ENCODE measurements at places on chromosomes 16 and 17.

- peak; percentile 23 for DNase-seq
These were observed 146.6 kb downstream of the USP22 start for GRCh38 chr17:20896153-20896649.

DNA sequence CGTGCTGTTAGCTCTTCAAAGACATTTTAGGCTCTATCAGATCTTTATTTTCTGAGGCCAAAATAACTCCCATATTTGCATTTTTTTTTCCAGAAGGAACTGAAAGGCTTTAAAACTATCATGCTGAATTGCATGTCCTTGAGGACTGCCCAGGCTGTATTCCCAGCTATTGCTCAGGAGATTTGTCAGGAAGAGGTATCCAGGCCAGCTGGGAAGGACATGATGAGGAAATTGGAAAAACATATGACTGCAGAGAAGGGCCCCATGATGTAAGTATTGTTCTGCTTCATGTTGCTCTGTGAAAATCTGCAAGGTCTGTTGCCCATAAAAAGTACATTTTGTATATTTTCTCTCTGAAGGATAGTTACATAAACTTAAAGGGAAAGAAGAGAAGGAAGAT is 5.7 kb downstream of the CDC6 start:
- no peak for DNase-seq

GRCh38 chr16:381012-381788 is 578 bp downstream of the PGAP6 start:
- DNase-seq: no peak

GRCh38 chr16:49839017-49839825 is 16.7 kb downstream of the ZNF423 start:
- no peak for DNase-seq

- DNase-seq: peak; percentile 48
These were observed 1.8 kb downstream of the ZBTB4 start for GRCh38 chr17:7477392-7478275.

GRCh38 chr16:3189869-3190268 is 1.9 kb downstream of the OR1F1 start:
- DNase-seq: no peak

DNA sequence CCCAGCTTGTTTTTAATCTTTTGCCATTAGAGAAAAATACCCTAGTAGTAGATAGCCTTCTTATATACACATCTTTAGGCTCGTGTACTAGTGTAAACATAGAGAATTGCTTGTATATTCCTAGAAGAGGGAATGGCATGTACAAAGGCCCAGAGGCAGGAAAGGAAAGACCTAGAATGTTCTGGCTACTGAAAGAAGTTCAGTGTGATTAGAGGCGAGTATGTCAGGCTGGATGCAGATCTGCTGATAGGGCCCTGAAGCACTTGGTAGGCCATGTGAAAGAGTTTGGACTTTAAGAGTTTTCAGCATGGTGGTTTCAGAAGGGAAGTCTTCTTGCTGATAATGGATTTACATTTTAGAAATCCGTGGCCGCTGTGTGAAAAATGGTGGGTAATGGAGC is 17.4 kb downstream of the CTCF start:
- DNase-seq: no peak

DNA sequence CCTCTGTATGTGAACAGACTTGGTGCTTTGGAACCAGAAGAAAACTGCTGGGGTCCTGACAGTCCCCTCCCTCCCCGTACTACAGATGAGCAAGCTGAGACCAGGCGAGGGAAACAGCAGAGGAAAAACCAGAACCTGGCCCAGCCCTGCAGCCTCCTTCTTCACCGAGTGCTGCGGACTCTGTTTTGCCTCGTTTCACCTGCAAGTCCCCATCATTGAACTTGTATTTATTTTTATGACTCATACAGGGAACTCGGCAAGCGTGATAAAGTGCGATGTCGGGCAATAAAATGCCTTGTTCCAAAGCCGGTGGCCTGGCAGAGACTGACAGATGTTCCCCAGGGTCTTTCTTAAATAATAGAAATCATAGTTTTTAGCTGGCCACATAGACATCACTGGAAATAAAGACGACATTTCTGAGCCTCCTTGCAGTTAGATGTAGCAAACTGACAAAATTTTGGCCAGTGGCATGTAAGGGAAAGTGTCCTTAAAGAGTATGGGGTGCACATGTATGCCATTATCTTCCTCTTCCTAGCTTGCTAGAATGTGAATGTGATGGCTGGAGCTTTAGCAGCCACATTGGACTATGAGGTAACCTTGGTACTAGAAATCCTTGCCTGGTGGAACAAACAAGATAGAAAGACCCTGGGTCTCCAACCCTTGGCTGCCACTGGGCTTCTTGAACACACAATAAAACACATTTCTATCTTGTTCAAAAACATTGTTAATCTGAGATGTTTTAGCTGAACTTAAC is 128.6 kb downstream of the IRF8 start:
- DNase-seq: no peak

DNA sequence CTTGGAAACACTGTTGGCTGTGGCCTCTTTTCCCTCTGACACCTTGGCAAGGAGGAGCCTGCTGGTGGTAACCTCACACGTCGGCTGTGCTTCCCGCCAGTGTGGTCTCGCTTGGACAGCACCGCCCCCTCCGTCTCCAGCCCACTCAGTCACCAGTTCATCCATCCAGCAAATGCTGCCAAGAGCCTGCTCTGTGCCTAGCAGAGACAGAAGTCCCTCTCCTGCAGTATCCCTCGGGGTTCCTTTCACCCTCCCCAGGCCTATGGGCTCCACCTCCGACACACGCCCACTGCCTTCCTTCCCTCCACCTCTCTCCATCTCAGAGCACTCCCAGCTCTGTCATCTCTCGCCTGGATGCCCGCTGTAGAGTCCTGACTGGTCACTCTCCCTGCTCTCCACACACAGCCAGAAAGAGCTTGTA is 12.3 kb downstream of the CACNG4 start:
- DNase-seq: no peak

DNA sequence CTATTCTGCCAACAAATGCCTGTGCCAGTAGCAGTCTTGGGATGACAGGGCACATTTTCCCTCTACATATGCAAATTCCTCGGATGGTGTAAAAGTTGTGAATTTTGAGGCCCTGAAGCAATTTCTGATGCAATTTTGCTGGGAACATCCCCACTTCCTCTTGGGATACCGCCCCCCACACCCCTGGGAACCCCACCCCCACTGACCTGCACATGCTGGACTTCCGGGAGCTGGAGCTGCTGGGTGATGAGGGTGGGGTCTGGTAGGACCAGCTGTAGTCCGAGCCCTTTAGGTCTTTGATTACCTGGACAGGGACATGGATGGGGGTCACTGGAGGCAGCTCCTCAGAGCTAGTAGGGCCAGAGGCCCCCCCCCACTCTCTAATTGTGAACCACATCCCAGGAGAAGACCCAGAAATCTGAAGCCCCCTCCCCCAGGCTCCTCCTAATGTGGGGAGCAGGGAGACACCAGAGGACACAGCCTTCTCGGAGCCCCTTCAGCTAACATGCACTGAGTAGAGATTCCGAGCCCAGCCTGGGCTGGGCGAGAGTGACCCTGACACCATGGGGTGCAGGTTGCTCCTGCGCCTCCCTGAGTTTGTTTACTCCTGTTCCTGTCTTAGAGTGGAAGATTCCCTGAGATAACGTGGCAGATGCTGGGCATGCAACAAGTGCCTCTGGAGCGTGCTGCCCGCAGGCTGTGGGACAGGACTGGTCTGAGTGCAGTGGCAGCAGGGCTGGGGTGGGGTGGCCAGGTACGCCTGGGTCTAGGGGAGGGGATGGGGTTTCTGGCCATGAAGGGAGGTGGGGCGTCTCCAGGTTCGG is 9.0 kb downstream of the MTSS2 start:
- DNase-seq: no peak

Measured in hematopoietic multipotent progenitor cell treated with erythropoietin and hydrocortisone succinate and interleukin-3 and kit ligand, for 8 days (in vitro differentiated cells).